ENCODE measurements at places on chromosomes 6 and 20.

DNA sequence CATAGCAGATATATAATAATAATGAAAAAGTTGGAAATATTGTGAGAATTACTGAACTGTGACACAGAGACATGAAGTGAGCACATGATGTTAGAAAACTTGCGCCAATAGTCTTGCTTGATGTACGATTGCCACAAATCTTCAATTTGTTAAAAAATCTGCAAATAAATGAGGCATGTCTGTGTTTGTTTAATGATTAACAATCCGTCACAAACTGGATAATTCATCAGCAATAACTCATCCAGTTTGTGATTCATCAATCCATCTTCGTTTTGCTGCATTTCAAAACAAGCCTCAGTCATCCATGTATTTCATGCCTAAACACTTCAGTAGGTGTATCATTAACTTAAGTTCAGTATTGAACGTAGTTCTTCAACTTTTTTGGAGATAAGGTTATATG is 25.5 kb upstream of the SMIM26 start:
- no peak for DNase-seq

- no peak for DNase-seq
Measured at GRCh38 chr6:28659250-28659566, 133.5 kb downstream of the GPX5 start.

- DNase-seq, result no peak
Measured at GRCh38 chr20:58700823-58701222, 8.2 kb downstream of the NPEPL1 start.

GRCh38 chr20:15528391-15529111 is 1044.7 kb downstream of the KIF16B start:
- DNase-seq, result no peak

DNA sequence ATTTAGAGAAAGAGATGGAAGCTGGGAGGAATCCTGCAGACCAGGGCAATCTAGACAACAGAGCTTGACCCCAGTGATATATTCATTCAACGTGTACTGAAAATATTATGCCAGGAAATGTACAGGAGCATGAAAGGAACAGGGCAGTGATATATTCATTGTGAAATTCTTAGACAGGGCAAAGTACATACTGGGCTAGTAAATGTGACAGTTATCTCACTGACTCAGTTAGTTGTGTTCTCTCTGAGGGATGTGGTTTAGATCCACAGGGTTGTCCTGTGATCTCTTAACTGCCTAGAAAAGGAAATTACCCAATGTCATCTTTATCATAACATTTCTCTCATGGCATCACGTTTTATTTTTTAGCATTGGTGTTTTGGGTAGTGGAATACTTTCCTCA is 891.3 kb downstream of the EYS start:
- no peak for DNase-seq

DNA sequence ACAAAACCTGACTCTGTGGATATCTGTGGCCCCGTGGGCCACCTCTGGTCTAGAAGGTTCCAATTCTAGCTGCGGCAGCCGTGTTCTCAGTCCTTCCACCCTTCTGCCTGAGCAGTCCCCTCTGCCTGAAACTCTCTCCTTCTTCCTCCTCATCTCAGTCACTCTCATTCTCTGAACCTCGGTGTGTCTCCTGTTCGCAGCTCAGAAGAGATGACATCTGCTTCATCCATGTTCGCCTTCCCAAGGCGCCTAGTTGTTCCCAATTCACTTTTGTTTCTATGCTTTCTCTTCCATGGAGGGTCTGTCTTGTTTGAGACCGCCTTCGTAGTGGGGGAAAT is 95.5 kb downstream of the CEBPB start:
- no peak for DNase-seq

DNA sequence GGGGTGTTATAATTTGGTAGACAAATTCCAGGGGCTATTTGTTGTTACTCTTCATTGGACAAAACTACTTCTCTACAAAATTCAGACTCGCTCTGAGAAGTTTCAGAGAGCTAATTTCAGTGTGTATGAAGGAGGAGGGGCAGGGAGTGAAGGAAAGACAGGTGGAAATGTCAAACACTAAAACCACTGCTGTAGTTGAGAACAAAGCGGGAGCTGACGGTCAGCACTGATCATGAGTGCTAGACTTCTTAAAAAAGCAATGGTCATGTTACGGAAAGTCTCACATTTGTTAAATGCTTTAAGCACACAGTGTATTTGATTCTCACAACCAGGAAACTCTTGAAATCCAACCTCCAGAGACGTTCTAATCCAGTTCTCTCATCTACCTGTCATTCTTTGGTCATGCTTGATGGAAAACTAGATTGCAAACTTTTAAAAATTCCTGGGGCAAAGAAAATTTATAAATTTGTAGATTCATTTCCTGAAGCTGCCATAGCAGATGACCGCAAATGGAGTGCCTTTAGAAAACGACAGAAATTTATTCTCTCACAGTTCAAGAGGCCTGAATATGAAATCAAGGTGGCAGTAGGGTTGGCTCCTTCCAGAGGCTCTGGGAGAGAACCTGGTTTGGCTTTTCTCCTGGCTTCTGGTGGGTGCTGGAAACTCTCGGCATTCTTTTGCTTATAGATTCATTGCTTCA is 100.7 kb upstream of the CARMIL1 start:
- no peak for DNase-seq

DNA sequence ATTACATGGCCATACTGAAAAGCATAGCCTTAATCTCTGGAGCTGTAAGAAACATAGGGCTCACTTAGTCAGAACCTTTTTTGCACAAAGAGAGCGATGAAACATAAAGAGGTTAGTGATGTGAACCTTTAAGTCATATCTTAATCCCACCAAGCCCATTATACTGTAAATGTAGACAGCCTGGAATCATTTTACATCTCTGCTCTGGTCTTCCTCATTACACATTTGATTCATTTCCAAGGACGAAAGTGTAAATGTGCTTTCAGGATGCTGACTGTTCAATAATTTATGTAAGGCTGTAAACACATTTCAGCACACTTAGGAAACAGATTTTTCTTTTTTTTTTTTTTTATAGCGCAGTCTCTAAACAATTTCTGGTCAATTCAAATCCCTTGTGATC is 131.3 kb upstream of the B3GAT2 start:
- DNase-seq, result no peak

DNA sequence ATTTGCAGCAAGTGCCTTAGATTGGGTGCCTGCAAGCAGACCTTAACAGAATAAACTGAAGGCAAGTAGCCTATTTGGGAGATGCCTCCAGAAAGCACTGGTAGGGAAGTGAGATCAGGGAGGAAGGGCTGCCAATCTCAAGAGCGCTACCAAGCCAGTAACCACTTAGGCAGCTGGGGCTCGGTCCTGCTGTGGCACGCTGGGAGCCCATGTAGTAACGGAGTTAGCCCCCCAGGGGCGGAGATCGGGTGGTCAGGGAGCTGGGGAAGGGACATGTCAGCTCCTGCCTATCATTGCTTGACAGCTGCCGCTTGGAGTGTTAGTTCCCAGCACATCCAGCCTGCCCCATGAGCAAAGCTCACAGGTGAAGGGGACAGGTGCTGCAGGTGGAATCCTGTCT is 127.0 kb downstream of the CEBPB start:
- DNase-seq, result no peak

DNA sequence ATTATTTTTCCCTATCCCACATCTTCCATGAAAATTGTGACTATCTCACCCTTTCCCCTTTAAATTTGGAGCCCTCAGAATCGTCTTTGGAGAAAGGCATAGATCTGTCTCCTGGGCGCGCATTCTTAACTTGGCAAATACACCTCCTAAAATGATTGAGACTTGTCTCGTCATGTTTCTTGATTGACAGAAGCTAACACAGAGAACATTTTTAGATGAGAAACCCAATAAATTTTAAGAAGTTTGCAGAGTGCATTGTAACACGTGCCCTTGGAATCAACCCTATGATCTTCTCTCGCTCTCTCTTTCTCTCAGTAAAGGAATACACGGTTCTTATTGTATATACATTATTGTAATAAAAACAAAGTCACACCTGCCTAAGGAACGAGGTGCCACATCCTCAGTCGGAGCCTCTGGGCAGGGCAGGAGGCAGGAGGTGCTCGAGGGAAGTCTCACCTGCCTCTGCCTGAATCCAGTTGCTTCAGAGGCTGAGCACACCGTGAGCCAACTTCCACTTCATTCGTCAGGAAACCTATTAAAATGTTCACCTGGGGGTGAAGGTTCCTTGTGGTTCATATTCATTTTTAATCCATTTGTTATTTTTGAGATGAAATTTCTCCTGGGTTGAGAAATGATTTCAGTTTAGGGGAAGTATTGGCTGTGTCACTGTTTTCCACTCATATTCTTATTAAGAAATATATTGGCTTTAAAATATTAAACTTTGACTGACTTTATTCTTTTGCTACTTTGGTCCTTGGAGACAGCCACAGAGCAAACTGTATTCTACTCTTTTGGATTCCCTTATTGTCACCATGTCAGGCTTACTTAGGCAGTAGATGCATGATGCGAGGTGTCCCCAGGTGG is 90.5 kb upstream of the THBS2 start:
- DNase-seq, result no peak

DNA sequence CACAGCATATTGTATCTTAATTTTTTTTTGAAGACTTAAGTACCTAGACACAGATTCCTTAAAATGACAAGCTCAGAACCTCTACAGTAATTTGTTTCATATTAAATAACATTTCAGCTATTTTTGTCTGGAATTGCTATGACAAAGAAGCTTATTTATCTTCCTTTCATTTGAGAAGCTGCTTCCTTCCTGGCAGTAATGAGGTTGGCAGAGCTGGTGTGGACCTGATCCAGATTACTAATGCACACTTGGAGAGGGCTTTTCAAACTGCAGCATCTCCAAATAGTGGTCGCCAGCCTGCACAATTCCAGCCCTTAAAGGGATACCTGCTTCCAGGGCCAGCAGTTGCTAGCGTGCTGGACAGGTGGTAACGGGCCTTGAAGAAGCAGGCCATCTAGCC is 12.1 kb downstream of the PTCHD4 start:
- DNase-seq, result no peak

DNA sequence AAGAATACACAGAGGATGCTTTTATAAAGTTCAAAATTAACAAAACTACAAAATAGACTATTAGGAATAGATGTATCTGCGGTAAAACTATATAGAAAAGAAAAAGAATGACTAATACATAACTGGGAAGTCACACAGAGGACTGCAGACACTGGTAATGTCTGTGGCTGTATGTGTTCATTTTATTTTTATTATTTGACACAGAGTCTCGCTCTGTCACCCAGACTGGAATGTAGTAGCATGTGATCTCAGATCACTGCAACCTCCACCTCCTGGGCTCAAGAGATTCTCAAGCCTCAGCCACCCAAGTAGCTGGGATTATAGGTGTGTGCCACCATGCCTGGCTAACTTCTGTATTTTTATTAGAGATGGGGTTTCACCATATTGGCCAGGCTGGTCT is 38.9 kb downstream of the ESF1 start:
- DNase-seq, result no peak

GRCh38 chr6:12115492-12115891 is 103.4 kb downstream of the HIVEP1 start:
- DNase-seq, result no peak

DNA sequence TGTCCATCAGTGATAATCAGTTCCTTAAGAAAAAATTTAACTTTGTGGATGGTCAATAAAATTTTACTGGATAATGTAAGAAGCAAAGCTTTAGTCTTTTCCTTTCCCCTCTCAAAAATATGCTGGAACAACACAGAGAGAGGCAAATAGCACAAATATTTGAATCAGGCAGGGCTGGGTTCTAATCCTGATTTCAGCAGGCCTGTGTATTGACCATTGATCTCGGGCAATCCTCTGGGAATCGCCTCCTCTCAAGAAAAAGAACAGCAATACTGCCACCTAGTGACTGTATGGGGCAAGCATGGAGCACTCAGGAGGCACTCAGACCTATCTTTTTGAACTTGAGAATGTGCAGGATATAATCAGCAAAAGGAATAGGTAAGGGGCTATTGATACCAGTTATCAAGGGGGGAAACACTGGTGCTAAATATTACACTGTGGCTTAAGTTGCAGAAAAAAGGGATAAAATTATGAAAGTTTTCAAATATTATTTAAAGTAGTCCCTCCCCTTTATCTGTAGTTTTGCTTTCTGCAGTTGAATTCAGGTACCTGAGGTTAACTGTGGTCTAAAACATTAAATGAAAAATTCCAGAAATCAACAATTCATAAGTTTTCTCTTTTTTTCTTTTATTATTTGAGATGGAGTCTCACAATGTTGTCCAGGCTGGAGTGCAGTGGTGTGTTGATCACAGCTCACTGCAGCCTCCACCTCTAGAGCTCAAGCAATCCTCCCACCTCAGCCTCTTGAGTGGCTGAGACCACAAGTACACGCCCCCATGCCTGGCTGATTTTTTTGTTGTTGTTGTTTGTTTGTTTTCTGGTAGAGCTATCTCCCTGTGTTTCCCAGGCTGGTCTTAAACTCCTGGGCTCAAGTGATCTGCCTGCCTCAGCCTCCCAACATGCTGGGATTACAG is 91.8 kb upstream of the NHSL1 start:
- DNase-seq, result no peak

- no peak for DNase-seq
Measured at GRCh38 chr20:24823176-24823784, 125.8 kb upstream of the CST7 start.

- DNase-seq, result no peak
Measured at GRCh38 chr6:96659084-96659845, 96.3 kb downstream of the FHL5 start.

DNA sequence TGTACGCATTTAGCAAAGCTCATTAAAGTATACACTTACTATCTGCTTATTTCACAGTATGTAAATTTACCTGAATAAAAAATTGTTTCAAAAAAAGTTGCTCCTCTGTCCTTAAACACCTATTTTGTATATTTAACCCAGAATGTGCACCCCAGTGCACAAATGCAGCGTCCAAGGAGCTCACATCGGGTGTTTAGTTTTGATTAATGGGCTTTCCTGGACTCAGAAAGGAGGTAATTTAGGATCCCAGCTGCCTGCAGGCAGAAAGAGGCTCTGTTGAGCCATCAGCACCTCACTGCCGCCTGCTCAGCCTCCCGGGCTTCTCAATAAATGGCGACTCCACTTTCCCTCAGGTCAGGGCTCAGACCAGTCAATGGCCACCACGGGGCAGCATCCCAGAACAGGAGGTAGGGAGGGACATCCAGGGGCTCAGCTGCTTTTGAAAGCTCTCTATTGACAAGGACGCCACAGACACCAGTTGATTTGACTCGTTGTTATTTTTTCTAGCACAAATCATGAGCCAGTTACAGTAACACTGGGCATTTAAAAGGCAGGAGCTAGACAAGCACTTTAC is 70.2 kb upstream of the TBC1D7 start:
- DNase-seq, result no peak

DNA sequence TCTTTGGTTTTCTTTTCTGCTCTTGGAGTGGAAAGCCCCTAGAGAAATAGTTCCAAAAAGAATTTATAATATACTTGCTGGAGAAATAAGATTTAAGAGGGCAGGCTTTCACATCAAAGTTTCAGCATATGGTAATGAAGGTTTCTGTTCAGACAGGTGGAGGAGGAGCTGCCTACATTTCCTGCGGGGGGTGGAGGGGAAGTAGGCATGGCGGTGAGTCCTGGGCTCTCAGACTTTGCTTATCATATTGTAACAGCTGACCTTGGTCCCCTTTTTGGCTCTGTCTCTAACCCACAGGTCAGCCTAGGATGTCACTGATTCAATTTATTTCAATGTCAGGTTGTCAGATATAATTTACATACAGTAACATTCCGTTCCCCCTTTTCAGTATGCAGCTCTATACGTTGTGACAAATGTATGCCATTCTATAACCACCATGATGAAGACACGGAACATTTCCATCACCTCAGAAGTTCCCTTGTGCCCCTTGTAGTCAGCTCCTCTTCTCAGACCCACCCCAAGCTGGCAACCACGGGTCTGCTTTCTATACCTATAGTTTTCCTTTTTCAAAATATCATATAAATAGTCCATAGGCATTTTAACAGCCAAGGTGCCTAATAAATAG is 77.6 kb upstream of the GGTLC1 start:
- peak; percentile 10 for DNase-seq

- DNase-seq, result no peak
Measured at GRCh38 chr6:104170401-104170800, 689.3 kb downstream of the HACE1 start.

Measured in activated CD8-positive, alpha-beta memory T cell treated with anti-CD3 and anti-CD28 coated beads for 4 hours (primary cell).